ENCODE measurements at places on chromosomes 3 and 15.
A peak's percentile ranks its signal among the peaks of the same experiment; 100 is the strongest.

- no peak for DNase-seq
Observed at GRCh38 chr15:77819048-77819850, 186.5 kb upstream of the LINGO1 start.

GRCh38 chr3:15164340-15164739, 41.7 kb upstream of the CAPN7 start:
- DNase-seq: no peak

- peak; percentile 98 for DNase-seq
Observed at GRCh38 chr3:184314363-184314699, at the start of gene EIF4G1. Gene EIF4G1 (plus strand): TSS chr3:184314606. CDS start chr3:184315797, 1,191 bp downstream.

- DNase-seq: no peak
Observed at GRCh38 chr3:117266806-117267205, 557.2 kb downstream of the TUSC7 start.

DNA sequence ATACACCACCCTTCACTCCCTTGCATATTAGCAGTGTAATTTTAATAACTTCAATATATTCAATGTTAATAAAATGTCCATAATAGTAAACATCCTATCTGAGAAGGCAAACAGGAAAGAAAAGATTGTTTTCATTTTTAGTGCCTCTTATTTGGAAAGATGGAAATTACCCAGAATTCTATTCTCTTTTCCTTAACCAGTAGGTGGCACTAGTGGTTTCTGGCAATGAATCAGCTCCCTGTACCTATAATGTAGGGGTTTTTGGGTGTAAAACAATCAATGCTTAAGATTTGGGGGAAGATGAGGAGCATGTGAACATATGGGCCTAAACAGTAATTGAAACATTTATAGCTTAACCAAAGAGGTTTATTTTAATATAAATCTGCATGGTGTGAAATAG, 5.7 kb upstream of the SEMA6D start:
- DNase-seq: peak; percentile 18

DNA sequence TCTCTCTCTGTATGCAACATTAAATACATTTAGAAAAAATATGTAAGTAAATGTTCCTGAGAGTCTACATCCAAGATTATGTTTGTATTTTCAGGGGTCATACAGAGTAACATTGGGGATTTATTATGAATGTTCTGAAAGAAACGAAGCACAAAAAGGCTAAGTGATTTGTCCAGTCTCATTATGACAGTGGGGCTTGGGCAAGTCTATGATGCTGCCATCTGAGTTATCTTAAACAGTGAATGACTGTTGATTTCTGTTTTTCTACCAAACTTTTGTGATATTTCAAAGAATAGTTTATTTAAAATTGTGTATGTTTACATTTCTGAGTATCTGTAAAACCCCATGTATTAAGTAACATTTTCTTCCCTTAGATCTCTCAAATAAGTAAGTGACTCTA, 481.2 kb upstream of the ZNF717 start:
- no peak for DNase-seq

- DNase-seq: no peak
Observed at GRCh38 chr15:77040673-77041072, 30.2 kb downstream of the TSPAN3 start.

DNA sequence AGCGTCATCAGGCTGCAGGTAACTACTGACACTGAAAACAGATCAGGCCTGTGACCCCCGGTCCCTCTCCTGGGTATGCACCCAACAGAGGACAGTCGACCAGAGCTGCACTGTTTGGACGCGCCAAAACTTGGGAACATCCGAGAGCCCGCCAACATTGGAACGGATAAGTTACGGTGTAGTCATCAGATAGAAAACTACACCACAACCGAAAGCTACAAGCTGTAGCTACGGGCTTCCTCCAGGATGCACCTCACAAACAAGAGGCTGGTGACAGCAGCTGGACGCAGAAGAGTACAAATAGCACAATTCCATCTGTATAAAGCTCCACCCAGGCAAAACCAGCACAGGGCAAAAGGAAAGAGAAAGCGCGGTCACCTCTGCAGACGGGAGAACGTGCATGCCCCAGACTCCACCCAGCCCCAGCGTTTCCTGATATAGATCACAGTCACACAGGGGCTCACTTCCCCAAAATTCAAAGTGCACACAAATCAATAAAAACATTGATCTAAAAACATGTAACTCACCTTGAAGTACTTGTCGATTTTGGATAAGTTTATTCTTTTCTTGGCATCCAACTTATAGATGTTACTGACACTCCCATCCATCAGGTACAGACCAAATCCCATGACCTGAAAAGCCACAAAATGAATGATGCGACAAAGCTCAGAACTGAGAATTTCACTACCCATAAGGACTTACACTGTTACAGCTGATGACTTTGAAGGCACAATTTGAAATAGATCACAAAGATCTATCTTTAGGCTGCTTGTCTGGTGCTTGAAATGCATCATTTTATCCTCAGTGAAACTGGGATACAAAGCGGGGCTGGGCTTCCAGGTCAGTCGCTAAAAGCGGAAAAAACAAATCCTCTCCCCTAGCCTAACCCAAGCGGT, 43.3 kb downstream of the CYFIP1 start:
- DNase-seq: no peak

GRCh38 chr3:32009957-32010356, 28.4 kb downstream of the ZNF860 start:
- no peak for DNase-seq

- no peak for DNase-seq
Observed at GRCh38 chr3:45779746-45780735, 16.3 kb downstream of the SLC6A20 start.

- DNase-seq: no peak
Observed at GRCh38 chr15:66714543-66714981, 12.5 kb downstream of the SMAD6 start.

DNA sequence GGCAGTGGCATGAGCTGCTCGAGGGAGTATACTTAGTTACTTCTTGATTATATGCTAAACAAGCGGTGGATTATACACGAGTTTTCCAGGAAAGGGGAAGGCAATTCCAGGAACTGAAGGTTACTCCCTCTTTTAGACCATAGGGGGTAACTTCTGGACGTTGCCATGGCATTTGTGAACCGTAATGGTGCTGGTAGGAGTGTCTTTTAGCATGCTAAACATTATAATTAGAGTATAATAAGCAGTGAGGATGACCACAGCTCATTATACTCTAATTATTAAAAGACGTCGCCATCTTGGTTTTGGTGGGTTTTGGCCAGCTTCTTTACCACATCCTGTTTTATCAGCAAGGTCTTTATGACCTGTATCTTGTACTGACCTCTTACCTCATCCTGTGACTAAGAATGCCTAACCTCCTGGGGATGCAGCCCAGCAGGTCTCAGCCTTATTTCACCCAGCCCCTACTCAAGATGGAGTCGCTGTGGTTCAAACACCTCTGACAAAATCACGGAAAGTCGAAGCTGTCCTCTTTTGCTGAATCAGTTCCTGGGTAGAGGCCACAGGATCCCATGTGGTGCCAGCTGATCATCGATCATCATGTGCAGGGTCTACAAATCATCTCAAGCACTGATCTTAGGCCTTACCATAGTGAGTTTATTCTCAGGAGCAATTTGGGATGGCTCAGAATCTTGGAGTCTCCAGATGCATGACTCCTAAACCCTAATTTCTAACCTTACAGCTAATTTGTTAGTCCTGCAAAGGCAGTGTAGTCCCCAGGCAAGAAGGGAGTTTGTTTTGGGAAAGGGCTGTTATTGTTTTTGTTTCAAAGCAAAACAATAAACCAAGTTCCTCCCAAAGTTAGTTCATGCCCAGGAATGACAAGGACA, 149.1 kb downstream of the TJP1 start:
- DNase-seq: no peak

DNA sequence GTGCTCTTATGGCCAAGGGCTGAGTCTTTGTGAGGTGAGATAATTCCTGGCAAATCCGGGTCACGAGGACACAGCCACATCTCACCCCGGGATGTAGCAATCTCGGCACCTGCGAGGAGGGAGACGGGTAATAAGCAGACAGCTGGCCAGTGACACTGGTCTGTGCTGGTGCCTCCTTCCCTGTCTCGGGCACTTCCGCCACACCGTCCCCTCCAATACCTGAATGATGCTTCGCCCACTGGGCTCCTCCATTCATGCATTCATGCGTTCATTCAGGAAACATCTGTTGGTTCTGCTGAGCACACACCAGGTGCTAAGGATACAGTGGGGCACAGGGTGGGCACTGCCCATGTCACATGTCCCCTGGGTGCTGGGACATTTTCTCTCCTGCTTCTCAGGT, 60.1 kb downstream of the ATP10A start:
- no peak for DNase-seq

DNA sequence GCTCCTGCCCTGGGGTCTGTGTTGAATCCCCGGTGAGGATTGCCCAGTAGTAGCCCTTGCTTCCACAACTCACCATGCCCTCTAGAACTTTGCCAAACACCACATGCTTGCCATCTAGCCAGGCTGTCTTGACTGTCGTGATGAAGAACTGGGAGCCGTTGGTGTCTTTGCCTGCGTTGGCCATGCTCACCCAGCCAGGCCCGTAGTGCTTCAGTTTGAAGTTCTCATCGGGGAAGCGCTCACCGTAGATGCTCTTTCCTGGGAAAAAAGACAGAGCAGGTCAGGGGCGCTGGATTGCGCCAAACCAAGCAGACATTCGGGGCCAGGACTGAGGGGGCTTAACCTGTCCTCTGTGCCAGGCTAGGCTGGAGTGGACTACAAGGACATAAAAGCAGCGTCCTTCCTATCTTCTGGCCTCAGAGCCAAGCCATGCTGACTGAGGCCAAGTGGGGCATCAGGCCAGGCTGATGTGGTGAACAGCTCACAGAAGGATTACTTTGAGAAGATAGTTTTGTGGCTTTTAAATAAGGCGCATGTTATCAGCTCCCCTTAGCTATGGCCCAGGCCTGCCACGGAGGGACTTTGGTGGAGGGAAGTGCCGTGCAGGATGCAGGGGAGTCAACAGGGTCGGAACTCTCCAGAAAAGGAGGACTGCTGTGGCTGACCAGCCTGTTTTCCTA, 5.3 kb downstream of the SNX22 start:
- DNase-seq: no peak

- DNase-seq: no peak
Observed at GRCh38 chr3:41681479-41681878, 280.4 kb downstream of the ULK4 start.

DNA sequence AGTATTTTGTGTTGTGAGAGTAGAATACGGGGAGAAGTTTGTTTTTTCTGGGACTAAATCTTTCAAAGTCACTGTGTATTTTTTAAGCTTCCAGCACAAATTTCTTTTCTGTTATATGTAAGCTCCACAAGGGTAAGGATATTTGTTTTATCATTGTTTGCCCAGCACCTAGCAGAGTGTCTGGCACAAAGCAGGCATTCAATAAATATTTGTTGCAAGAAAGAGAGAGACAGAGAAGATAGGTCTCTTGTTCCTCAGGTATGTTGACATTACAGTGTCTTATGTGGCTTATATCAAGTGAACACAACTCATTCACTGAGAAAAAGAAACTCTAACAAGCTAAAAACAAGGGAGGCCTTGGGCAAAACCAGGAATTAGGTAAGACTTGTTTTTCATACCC, 26.6 kb upstream of the FNDC3B start:
- DNase-seq: no peak

DNA sequence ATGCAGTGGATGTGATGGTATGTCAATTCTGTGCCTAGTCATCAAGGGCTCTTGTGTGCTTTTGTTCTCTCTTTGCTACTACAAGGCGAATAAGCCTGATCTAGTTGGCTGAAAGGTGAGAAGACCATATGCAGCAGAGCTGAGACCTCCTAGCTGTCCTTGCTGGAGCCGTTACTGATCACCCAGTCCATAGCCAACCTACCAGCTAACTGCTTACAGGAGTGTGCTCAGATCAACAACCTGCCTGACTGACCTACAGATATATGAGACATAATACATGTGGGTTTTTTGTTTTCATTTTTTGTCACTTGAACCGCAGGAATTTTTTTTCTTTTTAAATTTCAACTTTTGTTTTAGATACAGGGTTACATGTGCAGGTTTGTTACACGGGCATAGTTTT, 22.8 kb downstream of the OXSM start:
- no peak for DNase-seq

DNA sequence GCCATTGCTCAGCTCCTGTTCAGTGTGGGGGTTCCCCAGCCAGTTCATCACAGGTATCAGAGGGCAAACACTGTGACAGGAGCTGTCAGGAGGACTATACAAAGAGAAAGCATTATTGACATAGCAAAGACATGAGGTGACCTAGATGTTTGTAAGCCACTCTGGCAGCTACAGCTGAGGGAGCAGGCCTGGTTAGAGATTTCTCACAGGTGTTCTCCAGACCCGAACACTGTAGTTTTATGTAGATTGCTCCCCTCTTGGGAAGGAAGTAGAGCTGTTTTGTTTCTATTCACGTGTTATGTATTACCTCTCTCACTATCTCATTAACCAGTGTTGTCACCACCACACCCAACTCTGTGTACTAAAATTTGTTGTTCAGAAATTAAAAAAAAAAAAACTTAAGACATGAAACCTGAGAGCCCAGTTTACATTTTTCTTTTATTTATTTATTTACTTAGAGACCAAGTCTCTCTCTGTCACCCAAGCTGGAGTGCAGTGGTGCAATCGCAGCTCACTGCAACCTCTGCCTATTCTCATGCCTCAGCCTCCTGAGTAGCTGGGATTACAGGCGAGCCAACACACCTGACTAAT, 123.7 kb downstream of the RBPMS2 start:
- DNase-seq: no peak

DNA sequence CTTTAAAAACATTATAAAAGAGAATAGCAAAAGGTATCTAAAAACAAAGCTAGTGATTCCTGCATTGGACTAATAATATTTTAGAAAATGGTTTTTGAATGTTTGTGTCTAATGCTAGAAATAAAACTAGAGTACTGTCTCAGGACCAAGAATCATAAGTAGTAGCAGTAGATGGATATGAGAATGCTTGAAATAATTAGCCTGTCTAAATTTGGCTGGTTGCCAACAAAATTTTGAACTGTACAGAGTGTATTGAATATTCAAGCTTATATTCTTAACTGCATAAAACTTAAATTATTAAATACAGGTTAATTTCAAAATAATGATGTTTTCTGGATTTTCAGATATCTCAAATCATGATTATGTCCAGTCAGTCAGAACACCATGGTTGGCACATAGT, 14.0 kb downstream of the ABHD5 start:
- no peak for DNase-seq
